Choroid plexus epithelial cell (primary cell): ENCODE measurements at places on chromosomes 2 and 18.

GRCh38 chr2:205627085-205627484, 55.2 kb upstream of the NRP2 start:
- DNase-seq: no peak

DNA sequence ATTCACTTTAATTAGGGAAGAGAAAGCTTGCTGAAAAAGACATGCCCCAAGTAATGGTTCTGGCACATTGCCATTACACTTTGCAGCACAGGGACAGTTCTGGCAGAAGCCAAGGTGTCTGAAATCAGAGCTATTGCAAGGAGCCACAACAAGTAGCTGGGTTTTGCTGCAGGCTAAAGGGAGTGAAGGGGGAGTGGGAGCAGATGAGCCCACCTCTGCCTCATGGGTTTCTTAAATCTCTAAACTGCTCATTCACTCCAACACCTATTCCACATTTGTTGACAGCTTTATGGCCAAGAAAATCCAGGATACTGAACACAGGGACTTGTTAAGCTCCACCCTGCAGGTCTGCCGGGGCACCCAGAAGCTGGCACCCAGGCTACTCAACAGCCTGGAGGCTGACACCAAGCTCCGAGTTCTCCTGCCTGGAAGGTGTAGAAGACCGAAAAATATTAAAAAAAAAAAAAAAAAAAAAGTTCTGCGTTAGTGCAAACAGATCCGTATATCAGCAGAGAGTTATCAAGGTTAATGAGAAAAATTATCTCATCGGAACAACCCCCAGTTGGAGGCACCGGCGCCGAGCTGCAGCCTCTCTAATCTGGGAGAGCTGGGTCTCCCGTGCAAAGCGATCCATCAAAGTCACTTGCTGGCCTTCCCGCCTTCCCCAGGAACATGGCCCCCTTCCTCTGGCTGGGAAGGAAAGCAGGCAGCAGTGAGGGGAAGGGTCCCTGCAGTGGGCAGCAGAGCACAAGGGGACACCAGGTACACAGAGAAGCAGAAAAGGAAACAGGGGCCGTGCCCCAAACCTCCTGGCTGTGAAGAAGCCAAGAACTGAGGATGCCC, 123.7 kb downstream of the HNMT start:
- no peak for DNase-seq

- DNase-seq: no peak
Observed at GRCh38 chr18:58827428-58827827, 37.2 kb upstream of the ZNF532 start.

DNA sequence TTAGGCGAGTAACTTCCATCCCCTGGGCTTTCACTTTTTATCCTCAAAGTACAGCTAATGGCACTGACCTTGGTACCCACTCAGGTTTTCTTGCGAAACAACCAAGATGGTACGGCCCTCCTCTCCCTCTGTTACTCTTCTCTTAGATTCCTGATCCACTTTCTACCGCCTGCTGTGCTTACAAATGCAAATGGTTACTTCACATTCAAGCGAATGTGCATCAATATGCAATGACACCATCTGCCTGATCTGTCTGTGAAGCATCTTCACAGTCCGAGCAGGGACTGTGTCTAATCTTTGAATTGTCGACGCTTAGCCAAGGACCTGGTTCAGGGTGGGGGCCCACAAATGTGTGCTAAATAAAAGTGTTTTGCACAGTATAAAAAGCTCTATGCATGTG, 112.2 kb downstream of the TRIB2 start:
- no peak for DNase-seq

DNA sequence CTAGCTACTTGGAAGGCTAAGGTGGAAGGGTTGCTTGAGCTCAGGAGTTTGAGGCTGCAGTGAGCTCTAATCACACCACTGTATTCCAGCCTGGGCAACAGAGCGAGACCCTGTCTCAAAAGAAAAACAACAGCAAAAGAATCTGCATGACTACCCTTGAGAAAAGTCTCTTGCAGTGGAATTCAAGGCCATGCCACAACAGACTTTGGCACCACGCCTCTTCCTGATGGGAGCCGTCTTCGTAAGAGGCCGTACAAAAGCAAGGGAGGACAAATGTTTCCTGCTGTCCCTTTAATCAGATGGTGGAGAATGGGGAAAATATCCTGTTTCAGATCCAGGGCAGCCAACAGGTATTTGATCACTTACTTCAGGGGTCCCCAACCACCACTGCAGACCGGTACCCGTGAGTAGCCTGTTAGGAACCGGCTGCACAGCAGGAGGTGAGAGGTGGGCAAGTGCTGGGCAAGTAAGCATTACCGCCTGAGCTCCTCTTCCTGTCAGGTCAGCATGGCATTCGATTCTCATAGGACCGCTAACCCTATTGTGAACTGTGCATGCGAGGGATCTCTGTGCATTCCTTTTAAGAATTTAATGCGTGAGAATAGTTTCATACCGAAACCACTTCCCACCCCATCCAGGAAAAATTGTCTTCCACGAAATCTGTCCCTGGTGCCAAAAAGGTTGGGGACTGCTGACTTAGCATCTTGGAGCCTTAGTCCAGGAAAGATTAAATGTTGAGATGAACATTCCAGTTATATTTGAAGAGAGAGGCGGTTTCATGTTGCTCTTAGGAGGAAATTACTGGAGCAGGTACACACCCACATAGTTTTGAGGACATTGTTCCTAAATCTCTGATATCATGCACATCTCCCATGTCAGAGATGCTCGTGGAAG, 94.4 kb upstream of the XPO1 start:
- peak; percentile 43 for DNase-seq

- no peak for DNase-seq
Observed at GRCh38 chr2:113770929-113771328, 14.5 kb upstream of the SLC35F5 start.

DNA sequence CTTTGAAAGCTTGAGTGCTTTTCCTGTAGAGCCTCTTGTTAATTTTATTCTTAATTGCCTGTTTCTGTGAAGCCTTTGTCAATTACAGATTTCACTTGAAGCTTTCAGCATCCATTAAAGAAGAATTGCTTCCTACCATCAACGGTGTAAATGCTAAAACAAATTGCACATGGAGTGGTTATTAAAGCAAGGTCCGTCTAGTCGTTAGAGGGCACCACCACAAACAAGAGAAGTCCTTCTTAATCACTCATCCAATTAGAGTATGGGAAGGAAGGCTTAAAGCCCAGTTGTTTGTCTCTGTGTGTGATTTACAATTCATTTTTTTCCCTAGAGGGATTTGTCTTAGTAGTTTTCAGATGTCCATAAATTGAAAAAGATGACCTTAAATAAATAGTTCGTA, 1.6 kb downstream of the KCNJ3 start:
- no peak for DNase-seq

DNA sequence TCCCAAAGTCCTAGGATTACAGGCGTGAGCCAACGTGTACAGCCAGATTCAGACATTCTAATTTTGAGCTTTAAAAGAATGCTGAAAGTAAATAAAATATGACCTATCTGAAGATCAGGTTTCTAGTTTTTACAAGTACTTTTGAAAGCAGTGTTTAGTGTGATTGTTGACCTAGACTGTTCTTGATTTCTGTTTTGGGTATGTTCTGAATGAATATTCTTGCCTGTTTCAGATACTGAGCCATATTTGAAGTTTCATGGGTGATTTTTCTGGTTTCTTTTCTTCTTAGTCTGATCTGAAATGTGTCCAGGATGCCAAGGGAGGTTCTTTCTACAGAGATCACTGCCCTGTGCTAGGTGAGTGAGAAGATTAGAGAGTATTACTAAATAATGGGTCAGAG, 37.2 kb downstream of the MIB1 start:
- DNase-seq: peak; percentile 29

DNA sequence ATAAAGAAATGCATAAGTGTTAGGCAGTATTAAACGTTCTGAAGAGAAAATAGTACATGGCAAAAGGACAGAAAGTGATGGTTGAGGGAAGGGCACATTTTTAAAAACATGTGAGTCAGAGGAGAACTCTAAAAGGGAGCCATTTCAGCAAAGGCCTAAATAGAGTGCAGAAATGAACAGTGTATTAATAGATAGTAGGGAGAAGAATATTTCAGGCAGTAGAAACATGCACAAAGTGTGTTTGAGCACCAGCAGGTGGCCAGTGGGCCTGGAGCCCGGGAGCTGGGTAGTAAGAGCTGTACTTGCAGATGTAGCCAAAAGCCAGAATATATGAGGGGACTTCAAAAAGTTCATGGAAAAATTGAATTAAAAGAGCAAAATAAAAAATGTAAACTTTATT, 288.1 kb upstream of the FIGN start:
- DNase-seq: peak; percentile 21

DNA sequence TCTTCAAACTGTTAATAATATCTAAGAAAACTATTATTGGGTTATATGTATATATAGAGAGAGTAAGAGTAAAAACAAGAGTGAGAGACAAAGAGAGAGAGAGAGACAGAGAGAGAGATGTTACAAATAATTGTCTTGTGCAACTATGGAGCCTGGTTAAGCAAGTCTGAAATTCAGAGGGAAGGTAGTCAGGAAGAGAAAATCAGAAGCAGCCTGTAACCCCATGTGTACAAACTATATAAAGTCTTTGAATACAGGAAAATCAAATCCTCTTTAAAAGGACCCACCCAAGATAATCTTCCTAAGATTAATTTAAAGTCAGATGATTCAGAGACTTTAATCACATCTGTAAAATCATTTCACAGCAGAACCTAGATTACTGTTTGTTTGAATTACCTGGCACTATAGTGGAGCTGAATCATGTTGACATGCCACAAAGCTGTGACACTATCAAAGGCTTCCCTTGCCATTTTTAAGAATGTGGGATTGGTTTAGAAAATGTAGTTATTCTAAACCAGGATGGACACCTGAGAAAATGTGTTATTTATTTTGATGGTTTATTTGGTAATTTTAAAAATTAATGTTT, 301.7 kb upstream of the FSIP2 start:
- DNase-seq: no peak

DNA sequence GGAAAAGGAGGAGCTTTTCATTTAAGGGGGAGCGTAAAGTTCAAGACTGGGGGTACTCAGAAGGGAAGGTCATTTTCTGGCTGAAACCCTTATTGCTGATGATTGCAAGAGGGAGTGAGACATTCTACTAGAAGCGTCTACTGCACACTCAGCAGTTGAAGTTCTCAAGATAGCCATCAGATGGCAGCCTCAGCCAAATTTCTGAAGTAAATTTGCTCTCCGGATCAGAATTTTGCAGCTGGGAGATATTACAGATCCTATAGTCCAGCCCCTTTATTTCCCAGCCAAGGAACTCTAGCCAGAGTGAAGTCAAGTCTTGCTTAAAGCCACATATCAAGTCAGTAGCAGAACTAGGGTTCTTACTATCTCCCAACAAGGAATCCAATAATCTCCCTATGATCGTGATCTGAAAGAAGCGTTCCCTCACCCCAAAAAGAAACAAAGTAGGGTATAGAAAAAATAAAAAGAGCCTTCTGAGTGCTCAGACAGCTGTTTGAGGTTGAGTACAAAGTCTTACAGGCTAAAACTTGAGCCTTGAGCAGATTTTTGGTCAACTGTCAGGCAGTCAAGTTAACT, 24.0 kb downstream of the RAX start:
- peak; percentile 93 for DNase-seq

- peak; percentile 61 for DNase-seq
Observed at GRCh38 chr2:105373344-105373781, 25.5 kb downstream of the FHL2 start.

- DNase-seq: no peak
Observed at GRCh38 chr2:34368304-34368703, 769.2 kb upstream of the FAM98A start.

- no peak for DNase-seq
Observed at GRCh38 chr18:24189664-24190346, 50.9 kb downstream of the CABYR start.

GRCh38 chr18:46264255-46264654, 160.1 kb downstream of the HAUS1 start:
- peak; percentile 86 for DNase-seq

- DNase-seq: no peak
Observed at GRCh38 chr18:29556070-29556469, 1379.1 kb upstream of the CDH2 start.

GRCh38 chr2:44135296-44135695, 33.4 kb upstream of the PPM1B start:
- no peak for DNase-seq

GRCh38 chr2:33788044-33788443, 188.9 kb upstream of the FAM98A start:
- peak; percentile 9 for DNase-seq

GRCh38 chr18:62128157-62128556, 58.7 kb downstream of the PIGN start:
- peak; percentile 74 for DNase-seq

DNA sequence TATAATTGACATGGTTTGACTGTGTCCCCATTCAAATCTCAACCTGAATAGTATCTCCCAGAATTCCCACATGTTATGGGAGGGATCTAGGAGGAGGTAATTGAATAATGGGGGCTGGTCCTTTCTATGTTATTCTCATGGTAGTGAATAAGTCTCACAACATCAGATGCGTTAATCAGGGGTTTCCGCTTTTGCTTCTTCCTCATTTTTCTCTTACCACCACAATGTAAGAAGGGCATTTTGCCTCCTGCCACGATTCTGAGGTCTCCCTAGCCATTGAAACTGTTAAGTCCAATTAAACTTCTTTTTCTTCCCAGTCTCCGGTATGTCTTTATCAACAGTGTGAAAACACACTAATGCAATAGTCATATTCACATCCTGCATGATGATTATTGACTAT, 1073.3 kb upstream of the CDH2 start:
- DNase-seq: no peak

DNA sequence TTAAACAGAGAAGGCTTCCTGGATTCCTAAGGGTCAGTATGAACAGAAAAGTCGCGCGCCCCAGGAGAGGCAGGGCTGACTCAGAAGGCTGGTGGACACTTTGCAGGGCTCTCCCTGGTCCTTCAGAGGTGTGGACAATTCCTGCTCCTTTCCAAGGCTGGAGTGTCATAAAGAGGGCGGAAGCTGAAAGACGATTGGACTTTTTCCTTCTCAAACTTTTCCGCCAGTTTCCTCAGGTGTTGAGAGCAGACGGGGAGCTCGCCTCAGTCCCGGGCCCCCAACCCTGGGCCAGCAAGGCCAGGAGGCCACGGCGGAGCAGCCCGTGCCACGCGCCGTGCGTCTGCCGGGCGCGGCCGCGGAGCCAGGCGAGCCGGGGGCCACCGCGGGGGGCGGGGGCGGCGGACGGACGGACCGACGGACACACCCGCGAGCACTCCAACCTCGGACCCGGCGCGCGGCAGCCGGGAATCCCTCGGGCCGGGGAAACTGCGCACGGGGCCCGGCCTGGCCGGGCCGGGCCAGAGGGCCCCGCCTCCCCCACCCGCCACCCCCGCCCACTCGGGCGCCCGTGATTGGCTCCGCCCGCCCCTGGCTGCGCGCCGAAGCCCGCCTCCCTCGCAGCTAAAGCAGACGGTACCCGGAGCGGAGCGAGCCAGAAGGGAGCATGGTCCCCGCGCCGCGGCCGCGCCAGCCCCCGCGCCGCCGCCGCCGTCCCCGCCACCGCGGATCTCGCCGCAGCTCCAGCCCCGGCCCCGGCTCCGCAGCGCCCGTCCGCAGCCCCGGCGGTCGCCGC, at the start of gene KLHL29:
KLHL29 (plus strand) TSS at position 629 of the 793 bp plus-strand sequence. CDS start 177,018 bp downstream, outside the sequence.
- DNase-seq: peak; percentile 71

- DNase-seq: no peak
Observed at GRCh38 chr2:45899926-45900325, 248.5 kb downstream of the PRKCE start.

DNA sequence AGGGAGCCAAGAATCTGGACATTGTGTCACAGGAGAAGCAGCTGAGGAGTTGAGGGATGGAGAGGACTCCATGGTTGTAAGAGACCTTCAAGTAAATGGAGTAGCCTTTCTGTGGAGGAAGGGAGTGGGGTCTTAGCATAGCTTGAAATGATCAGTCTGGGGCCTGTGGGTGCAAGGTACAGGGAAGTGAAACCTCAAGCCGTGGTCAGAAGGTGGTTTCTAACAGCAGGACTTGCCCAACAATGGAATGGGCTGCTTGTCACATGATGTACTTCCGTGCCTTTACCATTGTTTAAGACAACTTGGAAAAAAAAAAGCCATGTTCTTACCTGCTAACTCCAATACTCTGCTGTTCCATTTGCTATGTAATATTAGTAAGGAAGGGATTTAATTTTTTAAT, 140.7 kb downstream of the LDLRAD4 start:
- no peak for DNase-seq
